Stimulated activated CD4-positive, alpha-beta T cell treated with anti-CD3 and anti-CD28 coated beads, Interleukin-2, amount 100 ng/mL, for 48 hours (primary cell): ENCODE measurements at places on chromosomes 11 and 22.
A peak's percentile ranks its signal among the peaks of the same experiment; 100 is the strongest.

GRCh38 chr11:107251298-107251697 lies 206.3 kb downstream of the CWF19L2 start:
- DNase-seq: no peak

GRCh38 chr11:111206472-111206871 lies 39.1 kb upstream of the POU2AF2 start:
- no peak for DNase-seq

- no peak for DNase-seq
These were observed 36.1 kb upstream of the NNMT start for GRCh38 chr11:114260077-114260476.

DNA sequence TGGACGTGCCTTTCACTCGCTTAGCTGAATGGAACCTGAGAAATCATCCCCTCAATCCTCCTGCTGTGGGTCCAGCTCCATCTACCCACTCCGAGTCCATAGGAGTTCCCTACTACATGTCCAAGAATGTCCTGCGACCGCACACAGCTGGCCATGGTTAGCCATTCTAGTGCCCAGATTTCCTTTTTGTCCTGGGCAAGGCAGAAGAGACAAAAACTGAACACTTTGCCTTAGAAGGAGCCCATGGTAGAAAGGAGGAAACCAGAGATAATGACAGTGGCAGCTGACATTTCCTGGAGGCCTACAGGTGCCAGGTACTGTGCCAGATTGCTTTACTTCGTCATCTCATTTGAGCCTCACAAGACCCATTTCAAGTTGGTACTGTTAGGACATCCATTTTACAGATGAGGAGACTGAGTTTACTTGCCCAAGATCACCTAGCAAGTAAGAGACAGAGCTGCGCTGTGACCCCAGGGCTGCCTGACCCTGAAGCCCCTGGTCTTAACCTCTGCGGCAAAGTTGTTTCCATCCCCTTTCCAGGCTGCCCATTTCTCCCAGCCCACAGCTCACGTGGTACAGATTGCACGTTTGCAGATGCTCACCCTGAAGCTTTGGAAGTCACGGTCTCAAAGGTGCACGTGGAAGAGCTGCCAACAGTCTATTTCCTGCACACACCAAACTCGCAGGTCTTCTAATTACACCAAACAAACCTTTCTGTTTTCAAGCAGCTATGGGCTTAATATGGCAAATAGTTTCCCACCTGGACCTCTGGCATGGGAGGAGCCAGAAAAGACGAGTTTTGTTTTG lies 112.7 kb downstream of the ZBTB16 start:
- no peak for DNase-seq

GRCh38 chr11:130765951-130766649 lies 150.2 kb downstream of the SNX19 start:
- DNase-seq: no peak

DNA sequence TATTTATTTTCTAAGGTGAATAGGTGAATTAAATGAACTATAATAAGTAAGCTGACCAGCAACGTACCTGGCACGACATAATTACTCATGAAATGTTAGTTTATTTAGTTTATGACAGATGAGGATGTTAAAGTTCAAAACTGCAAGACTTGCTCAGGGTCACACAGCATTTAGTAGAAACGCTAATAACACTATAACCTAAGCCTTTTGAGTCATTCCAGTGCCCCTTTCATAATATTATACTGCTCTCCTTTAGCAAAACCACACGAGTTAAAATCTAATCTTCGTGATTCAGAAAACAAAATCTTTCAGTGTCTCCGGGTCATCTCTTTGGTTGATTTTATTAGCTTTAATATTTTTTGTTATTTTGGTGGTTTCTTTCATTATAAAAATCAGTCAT lies 39.6 kb downstream of the BTBD10 start:
- no peak for DNase-seq

- no peak for DNase-seq
These were observed 11.8 kb upstream of the BIRC3 start for GRCh38 chr11:102305352-102306047.

- DNase-seq: no peak
These were observed 731 bp downstream of the GSTP1 start for GRCh38 chr11:67584205-67584880.

GRCh38 chr11:4830346-4830745 lies 9.2 kb downstream of the OR51F2 start:
- no peak for DNase-seq

GRCh38 chr11:45748801-45749200 lies 56.1 kb upstream of the SLC35C1 start:
- no peak for DNase-seq

DNA sequence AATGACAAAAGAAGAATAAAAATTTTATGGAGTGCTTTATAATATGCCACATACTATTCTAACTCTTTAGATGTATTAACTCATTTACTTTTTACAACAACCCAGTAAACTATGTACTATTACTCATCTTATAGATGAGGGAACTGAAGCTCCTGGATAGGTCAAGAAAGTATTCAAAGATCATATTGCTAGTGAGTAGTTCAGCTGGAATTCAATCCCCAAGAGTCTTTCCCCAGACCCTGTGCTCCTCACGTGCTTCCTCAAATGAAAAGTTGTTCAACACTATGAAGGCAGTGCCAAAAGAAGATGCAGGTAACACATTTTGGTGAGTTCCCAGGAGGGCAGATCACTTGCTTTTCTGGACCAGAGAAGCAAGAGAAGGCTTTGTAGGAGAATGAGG lies 46.8 kb downstream of the BTG4 start:
- DNase-seq: no peak

DNA sequence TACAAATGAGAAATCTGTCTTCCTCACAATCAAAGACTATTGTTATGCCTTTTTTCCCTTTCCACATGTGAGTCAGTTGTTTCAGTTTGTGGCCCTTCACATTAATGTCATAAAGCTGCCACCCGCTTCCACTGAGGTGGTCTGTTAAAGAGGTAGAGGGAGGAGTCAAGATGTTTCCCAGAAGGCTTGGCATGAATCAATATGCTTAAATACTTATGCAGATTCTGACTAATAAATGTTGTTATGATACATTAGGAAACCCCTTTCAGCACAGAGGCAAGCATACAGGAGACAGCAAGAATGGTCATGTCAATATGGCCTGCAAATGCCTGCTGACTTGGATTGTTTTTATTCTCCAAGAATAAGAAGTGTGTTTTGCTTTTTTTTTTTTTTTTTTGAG lies 6.5 kb downstream of the RTN3 start:
- no peak for DNase-seq

DNA sequence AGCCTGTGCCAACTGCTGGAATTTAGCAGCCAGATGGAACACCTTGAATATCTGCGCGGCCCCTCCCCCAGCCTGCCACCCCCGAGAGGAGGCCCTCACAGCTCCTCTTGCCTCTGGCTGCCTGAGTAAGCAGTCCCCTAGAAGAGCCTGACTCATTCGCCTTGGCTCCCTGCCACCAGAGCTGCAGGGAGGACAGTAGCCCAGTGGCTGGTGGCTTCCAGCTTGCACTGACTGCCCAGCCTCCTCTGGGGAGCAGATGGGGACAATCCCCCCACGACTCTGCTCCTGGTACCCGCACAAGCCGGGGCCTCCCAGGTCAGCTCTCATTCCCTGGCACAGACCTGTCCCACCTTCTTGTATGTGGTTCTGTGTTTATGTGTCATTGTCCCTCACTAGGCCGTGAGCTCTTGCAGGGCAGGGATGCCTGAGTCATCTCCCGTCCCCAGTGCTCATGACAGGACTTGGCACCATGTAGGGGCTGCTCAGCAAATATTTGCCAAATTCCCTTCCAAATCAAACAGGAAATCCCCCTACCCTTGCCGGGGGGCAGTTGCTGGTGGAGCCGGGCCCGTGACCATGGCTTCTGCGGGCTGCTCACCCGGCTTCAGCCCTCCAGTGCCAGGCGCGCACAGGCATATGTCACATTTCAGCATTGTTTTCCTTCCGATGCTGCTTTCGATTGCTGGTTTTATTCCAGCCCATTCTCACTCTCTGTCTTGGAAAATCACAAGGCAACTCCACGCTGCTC lies 43.6 kb downstream of the CACNG2 start:
- DNase-seq: peak; percentile 10

DNA sequence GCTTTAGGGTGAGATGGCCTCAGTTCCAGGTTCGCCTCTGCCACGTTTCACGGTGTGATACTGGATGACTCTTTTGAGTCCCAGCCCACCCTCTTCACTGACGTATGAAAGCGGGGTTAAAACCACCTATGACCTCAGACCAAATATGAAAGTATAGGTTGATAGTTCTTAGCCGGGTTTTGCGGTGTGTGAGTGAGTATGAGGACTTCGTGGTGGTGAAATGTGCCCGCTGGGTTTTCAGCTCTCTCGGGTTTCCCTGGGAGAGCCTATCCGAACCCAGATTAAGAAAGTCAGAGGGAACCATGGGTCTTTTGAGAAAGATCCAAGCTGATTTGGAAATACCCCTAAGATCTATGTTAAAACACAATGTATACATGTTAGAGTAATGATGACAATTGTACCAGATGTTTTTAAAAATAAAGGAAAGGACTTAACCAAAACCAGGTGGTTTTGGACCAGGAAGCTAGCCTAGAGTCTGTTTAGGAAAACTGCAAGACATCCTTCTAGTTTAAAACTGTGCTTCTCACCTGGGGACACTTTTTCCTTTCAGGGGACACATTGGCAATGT lies 25.8 kb upstream of the ST3GAL4 start:
- no peak for DNase-seq

- DNase-seq: no peak
These were observed 69.8 kb downstream of the TRIM29 start for GRCh38 chr11:120068114-120068573.

DNA sequence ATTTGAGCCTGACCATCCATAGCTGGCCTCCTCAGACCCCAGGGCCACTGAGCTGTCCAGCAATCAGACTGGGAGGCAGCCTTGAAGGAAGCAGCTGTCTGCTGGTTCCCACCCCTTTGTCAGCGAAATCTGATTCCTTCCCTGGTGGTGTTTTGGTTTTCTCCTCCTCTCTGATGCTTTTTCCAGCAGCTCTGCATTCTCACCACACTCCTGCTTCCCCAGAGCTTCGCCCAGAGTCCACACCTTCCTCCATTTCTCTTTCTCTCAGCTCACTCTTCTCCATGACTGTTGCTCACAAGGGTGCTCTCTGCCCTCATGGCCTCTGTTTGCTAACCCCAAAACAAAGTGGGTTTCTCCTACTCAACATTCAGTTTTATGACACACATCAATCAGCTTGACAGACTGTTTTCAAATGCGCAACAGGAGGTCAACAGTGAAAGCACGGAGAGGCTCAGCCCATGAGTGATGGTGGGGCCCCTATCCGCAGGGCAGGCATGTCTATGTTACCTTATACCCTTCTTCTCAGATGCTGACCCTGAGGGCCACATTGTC lies 130.6 kb upstream of the MTNR1B start:
- no peak for DNase-seq

GRCh38 chr11:61890529-61891330 lies 615 bp downstream of the FADS3 start:
- no peak for DNase-seq

DNA sequence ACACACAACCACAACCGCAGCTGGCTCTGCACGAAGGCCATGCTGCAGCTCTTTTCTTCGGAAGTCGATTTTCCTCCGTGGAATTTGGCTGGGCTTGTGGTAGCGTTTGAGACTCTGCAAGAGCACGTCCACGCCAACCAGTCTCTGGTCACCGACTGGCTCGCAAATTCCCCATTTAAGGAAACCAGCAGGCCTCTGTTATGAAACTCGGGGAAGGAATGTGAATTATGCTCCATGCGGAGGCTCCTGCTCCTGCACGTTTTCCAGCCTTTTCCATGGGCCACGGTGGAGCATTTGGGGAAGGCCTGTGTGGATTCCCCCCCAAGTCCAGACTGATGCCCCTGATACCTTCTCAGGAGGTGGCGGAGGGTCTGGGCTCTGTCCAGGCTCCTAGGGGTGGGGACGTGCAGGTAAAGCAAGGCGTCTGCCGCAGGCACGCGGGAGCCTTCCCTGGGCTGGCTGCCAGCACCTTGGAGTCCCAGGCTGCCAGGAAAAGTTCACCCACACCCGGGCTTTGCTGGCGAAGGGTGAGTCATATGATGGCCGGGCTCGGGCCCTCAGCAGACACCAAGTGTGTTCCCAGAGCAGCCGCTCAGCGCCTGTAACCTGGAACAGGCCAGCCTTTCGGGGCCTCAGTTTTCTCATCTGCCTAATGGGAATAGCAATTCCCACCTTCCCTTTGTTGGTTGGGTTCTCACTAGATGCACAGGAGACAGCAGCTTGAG lies 41.9 kb downstream of the LRP5 start:
- DNase-seq: no peak

- DNase-seq: no peak
These were observed 139.0 kb downstream of the BRD1 start for GRCh38 chr22:49688516-49689254.

- no peak for DNase-seq
These were observed 80.8 kb downstream of the FBLN1 start for GRCh38 chr22:45583504-45583903.

DNA sequence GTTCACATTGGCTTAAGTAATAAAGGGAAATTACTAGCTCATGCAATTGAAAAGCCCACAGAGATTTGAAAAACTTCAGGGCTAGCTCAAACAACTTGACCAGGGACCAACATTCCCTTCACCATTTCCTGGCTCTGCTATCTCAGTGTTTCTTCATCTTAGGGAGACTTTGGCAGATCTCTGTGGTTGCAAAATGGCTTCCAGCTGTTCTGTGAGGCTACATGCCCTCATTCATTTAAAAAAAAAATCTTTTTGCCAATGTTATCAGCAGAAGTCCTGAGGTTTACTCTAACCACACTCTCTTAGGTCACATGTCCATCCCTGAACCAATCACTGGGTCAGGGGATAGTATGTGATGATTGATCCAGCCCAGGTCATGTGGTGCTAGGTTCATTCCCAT lies 13.9 kb upstream of the RASSF10 start:
- DNase-seq: no peak
